Stimulated activated CD8-positive, alpha-beta memory T cell treated with anti-CD3 and anti-CD28 coated beads, Interleukin-4, amount 100 ng/mL, for 4 hours (primary cell): ENCODE measurements at places on chromosomes 2 and 18.

DNA sequence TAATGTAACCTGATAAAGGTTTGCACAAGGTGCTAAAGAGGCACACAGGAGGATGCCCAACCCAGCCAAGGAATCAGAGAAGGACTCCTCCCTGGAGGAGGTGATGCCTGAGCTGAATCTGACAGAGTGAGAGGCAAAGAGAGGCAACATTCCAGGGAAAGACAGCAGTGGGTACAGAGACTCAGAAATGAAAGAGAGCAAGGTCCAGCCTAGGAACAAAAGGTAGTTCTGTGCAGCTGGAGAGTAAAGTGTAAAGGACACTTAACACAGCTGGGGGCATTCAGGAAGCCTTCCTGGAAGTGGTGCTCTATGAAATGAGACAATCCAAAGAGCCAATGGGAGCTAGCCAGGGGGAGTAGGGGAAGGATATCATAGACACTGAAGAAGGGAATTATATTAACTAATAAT, 181.0 kb upstream of the GLI2 start:
- no peak for DNase-seq

DNA sequence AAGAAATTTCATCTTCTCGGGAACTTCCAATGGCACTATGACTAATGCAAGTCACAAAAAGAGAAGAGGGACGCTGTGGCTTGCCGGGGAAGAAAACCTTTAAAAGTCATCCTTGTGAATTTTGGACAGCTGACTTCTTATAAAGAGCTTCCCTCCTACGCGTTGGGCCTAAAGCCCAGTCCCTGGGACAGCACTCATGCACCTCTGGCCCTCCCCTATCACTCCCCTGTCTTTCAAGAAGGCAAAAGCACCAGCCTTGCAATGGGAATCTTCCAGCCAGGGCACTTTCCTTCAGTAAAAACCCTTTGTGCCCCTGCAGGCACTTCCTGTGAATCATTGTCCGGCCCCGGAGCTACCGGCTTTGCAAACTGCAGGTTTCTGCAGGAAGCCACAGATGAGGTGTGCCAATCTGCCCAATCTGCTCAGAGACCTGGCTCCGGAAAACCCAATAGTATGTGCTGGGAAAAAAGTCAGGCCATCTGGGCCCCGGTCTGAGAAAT, 7.1 kb downstream of the MREG start:
- no peak for DNase-seq

DNA sequence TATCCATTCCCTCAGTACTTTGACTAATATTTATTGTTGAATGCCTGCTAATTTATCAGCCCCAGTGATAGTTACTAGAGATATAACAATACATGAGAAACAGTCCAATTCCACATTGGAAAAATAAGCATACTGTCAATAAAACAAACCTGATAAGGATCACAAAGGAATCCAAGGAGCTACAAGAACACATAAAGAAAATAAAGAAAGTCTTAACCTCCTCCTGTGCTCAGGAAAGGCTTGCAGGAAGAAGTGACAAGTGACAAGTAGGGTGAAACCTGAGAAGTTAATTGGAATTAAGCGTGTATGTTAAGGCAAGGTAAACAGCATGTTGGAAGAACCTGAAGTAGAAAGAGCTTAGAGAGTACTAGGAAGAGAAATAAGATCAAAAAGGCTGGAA, 20.3 kb upstream of the ASNSD1 start:
- DNase-seq = no peak

GRCh38 chr2:239311132-239312040, 89.4 kb downstream of the HDAC4 start:
- DNase-seq = no peak

- DNase-seq = no peak
Measured at GRCh38 chr2:148875387-148876051, 492 bp downstream of the KIF5C start.

- no peak for DNase-seq
Measured at GRCh38 chr2:23497063-23497462, 112.1 kb downstream of the KLHL29 start.

- no peak for DNase-seq
Measured at GRCh38 chr2:1649103-1650084, 94.9 kb downstream of the PXDN start.

GRCh38 chr2:223052548-223053483, 826 bp downstream of the KCNE4 start:
- no peak for DNase-seq

GRCh38 chr2:118169359-118170005, 81.2 kb downstream of the INSIG2 start:
- no peak for DNase-seq

GRCh38 chr2:201854221-201854801, 48.0 kb downstream of the CDK15 start:
- DNase-seq = no peak

DNA sequence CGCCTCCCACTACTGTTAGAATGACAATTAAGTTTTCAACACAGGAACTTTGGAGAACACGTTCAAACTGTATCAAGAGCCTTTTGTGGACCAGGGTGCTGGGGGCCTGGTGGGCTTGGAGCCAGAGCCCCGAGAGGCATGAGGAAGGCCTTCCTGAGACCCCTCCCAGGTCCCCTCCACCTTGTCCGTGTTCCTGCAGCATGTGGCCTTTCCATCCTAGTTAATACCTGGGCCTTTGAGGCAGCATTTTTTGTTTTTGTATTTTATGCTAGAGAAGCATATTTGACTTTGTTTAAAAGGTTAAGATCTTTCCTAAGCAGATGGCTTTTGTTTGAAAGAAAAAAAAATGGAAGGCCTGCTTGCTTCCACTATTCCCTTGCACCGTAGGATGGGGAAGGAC, 68.0 kb downstream of the INPP4A start:
- no peak for DNase-seq

GRCh38 chr18:11029021-11029420, 120.3 kb downstream of the PIEZO2 start:
- DNase-seq = no peak

GRCh38 chr2:227799202-227799601, 14.4 kb upstream of the CCL20 start:
- DNase-seq = no peak

DNA sequence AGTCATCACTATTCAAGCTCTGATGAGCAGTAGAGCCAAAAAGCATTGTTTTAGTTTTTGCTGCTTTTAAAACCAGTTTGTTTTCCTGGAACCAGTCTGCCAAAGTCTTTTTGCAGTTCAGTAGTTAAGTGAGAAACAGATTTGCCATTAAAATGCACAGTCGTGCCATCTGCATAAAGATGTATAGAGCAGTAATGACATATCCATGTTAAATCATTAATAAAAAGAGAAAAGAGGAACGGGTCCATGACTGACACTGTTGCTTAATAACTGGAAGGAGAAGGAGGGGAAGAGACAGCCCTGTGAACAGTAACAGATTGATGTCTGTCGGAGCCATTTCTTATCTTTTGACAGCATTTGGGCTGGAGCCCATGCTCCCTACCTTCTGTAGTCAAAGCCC, 704.6 kb downstream of the SATB2 start:
- no peak for DNase-seq

DNA sequence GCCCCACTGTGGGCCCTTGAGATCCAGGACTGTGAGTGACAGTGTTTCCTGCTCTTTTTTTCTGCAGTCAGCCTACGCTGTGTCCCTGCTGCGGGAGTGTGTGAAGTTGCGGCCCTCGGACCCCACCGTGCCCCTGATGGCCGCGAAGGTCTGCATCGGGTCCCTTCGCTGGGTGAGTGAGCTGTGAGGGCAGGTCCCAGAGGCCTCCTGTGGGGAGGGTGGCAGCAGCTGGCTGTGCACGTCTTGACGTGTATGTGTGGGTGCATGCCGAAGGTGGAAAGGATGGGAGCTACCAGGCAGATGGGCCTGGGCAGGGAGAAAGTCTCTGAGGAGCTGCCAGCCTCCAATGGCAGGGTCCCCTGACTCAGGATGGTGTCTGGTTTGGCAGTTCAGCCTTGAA, 95.7 kb upstream of the MCFD2 start:
- no peak for DNase-seq

- DNase-seq = no peak
Measured at GRCh38 chr2:9738535-9739496, 104.5 kb upstream of the TAF1B start.

GRCh38 chr18:25815659-25816058, 274.8 kb downstream of the SS18 start:
- DNase-seq = no peak

DNA sequence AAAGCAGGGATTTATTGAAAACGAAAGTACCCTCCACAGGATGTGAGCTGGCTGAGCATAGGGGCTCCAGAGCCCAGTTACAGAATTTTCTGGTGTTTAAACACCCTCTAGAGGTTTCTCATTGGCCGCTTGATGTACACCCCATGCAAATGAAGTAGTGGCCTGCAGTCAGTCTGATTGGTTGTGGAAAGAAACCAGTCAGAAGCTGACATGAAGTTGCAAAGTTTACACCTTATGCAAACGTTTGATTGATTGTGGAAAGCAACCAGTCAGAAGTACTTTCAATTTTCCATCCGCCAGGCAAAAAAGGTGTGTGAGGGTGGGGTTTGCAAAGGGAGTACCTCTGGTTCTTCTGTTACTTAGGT, 62.3 kb downstream of the VWA3B start:
- DNase-seq = no peak

GRCh38 chr2:174340400-174341292, 5.9 kb downstream of the SP9 start:
- DNase-seq = no peak

- no peak for DNase-seq
Measured at GRCh38 chr2:215447056-215447455, 11.2 kb upstream of the FN1 start.

DNA sequence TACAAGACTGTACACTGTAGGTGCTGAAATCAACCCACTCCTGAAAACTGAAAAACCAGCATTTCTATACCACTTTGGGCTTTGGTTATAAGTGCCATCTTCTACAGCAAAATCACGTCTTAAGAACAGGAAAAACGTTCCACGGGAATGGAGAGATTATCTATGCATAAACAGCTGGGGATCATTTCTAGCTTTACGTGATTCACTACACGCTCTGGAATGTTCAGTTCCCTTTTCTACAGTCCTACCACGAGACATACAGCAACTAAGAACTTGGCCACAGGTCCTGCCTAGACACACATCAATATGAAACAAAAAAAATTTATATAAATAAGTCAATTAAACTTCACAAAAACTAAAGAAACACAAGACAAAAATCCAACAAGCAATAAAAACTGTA, 3.6 kb downstream of the CXCR4 start:
- no peak for DNase-seq

GRCh38 chr2:194992648-194993047, 664.4 kb upstream of the SLC39A10 start:
- DNase-seq = no peak

DNA sequence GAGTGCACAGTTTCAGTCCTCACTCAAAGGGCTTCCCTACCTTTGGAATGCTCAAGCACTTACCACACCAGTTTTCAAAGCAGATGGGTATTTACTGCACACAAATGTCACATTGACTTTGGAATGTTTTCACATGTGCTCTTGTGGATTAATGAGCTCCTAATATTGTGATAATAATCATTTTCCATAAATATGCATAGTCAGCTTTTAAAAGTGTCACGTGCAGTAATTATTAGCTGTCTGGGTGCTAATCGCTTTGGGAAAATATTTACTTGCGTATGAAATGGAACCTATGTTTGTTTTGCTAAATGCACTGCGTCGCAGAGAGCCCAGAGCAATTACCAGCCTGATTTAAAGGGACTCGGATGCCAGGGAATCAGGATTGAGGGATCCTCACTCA, 229.3 kb downstream of the SMAD2 start:
- DNase-seq = no peak
